ENCODE measurements at places on chromosomes 7 and 10.

DNA sequence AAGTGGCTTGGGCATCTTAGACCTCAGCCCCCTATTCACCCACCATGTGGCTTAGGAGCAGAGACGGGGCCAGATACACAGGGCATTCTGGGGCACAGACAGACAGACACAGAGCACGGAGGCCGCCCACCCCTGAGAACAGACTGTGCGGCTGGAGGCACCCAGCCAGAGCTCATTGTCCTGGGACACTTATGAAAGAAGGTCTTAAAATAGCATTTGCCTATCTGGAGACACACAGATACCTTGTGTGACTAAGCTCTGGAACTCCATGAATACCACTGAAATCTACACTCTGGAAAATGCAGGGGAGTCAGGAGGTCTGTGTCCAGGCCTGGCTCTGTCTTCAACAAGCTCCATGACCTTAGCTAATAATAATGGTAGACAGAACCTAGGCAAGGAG is 41.4 kb upstream of the ADO start:
- DNase-seq: no peak

DNA sequence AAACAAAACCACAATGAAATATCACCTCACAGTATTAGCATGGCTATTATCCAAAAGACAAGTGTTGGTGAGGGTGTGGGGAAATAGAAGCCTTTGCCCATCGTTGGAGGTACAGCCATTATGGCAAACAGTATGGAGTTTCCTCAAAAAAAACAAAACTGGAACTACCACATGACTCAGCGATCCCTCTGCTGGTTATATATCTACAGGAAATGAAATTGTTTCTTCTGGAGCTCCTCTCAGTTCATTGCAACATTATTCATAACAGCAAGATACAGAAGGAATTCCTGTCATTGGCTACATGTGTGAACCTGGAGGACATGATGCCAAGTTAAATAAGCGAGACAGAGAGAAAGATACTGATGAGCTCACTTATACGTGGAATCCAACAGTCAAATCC is 2.4 kb upstream of the UBE3C start:
- no peak for DNase-seq

DNA sequence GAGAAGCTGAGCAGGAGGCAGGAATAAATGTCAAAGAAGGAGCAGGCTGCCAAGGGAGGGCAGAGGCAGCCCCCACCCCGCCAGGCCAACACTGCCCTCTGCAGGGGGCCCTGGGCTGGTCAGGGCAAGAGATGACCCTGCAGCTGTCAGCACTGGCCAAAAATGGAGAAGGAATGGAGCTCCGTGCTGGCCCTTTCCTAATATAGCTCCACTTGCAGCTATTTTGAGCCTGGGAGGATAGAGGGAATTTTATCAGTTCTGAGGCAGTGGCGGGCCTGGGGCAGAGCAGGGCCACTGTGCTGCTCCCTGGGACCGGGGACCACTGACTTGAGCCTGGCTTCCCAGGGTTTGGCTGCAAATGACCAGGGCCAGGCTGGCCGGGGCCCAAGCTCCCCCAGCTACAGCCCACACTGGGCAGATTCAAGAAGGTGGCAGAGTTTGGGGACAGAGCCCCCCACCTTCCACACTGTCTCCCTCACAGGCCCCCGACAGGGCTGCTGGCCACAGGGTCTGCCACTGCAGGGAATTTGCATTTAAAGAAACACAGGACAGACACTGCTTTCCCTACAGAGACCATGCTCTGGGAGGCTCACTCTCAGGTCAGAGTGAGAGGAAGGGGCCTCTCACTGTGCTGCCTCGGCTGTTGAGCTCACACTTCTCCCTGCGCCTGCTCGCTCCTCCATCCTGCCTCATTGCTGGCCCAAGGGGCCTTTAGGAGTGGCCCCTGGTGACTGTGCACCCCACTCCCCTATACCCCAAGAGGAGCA is 16.2 kb downstream of the LDB3 start:
- no peak for DNase-seq

GRCh38 chr7:158945519-158945918 is 89.2 kb downstream of the DYNC2I1 start:
- DNase-seq: no peak

- no peak for DNase-seq
Observed at GRCh38 chr10:77732213-77733003, 94.8 kb upstream of the KCNMA1 start.

DNA sequence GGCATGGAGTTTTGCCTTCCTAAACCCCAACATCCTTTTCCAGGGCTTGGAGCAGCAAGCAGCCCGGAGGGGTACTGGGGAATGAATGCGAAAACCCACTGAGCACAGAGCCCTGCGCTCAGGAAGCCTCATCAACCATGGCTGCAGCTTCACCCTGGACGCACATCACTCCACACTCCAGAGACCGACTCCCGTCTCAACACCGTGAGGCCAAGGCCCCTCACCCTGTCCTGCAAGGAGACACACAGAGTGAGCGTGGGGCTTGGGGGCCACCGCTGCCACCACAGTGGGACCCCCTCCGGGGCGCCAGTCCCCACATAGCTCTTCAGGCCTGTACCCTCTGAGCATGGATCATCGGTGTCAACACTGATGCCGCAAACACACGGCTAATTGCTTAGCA is 41.9 kb downstream of the DPYSL4 start:
- no peak for DNase-seq
